Left lung (tissue), 14 donors: ENCODE measurements at places on chromosomes 1 and 21.
A peak's percentile ranks its signal among the peaks of the same experiment; 100 is the strongest.

- peak; percentile 66 for DNase-seq
Observed at GRCh38 chr1:202143768-202144401, 652 bp downstream of the ARL8A start.

DNA sequence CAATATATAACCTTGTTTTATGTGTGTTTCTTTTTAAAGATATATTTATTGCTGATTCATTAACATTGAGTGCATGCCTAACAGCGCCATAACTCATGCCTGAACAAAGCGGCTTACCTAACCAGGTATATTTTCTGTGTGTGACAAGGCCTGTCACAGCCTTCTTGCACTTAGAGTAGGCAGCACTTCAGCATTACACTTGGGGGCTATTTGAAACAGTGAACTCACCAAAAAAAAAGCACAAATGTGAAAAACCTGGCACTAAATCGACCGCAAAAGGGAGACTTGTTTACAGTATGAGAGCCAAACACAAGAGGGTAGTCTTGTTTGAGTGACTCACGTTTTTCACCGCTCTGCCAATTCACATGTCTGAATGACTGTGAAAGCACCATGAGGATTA lies 111.7 kb downstream of the DISP1 start:
- peak; percentile 32 for DNase-seq

GRCh38 chr1:230332061-230332460 lies 94.1 kb downstream of the PGBD5 start:
- no peak for DNase-seq

DNA sequence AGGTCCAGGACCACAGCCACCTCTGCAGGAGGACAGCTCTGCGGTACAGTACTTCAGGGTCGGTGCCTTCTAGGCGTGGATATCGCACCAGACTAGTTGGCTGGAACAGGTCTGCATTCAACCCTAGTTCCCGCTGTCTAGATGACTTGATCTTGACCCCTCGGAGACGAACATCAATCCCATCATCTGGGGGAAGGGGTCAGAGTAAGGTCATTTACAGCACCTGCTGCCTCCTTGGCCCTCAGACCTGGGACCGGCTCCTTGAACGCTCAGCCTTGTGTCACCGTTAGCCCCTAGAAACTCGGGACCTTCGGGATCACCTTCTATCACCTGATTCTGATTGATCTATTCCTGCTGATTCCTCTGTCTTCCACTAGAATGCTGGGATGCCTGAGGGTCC lies 2.6 kb downstream of the HECTD3 start:
- no peak for DNase-seq

DNA sequence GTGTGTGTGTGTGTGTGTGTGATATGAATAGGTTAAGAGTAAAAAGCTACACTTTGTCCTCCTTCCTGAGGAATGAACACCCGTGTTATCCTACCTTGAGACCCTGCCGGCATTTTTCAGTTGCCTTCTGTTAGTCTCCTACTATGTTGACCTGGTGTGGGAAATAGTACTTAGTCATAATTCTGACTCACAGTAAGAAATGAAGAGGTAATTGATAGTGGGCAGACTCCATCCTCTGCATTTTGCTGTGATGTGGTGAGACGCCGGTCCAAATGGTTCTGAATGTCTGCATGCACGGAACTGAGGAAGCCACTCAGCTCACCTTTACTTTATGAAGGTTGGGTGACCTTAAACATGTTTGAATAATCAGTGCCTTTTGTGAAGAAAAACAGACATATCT lies 12.6 kb downstream of the CD101 start:
- DNase-seq, result no peak

DNA sequence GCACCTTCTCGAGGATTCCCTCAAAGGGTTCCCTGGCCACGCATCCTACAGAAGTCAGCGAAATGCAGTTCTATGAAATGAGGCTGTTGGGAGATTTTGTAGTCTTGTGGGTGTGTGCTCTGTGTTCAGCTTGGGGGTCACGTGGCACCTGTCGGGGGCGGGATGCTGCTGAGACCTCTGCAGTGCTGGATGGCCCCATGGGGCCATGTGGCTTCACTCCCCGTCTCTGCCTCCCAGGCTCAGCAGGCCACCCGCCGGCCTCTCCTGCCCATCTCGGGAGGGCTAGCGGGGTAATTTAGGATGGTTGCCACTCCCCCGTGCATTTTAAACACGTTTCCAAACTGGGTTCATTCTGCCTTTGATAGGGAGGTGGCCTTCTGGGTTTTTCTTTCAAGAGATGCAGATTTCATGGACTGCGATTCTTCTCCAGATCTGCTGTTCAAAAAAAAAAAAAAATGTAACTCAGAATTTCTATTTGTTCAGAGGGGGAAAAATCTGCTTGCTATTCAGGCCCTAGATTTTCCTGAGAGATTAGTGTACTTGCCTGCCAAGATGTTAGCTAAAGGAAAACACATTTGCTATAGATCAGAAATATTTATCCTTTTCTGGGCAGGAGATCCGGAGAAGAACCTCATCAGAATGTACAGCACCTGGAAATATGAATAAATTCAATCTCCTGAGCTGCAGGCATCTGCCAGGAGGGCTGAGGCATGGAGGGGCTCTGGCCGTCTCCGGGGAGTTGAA lies 277.2 kb upstream of the VAMP3 start:
- no peak for DNase-seq

DNA sequence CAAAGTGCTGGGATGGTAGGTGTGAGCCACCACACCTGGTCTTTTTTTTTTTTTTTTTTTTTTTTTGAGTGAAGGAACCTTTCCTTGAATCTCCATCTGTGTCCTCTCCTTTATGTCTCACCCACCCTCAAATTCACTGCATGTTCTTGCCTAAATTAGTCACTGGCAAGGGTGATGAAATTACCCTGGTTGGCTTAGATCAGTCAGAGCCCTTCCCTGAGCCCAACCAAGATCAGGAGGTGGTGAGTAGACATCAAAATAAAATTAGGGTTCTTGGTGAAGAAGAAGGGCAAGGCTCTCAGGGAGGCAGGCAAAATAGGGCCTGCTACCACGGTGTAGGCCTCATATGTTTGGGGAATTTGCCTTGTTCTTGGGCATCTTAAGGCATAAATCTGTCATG lies 5.3 kb upstream of the TNN start:
- no peak for DNase-seq

GRCh38 chr1:218207194-218207593 lies 77.9 kb upstream of the RRP15 start:
- DNase-seq, result no peak

DNA sequence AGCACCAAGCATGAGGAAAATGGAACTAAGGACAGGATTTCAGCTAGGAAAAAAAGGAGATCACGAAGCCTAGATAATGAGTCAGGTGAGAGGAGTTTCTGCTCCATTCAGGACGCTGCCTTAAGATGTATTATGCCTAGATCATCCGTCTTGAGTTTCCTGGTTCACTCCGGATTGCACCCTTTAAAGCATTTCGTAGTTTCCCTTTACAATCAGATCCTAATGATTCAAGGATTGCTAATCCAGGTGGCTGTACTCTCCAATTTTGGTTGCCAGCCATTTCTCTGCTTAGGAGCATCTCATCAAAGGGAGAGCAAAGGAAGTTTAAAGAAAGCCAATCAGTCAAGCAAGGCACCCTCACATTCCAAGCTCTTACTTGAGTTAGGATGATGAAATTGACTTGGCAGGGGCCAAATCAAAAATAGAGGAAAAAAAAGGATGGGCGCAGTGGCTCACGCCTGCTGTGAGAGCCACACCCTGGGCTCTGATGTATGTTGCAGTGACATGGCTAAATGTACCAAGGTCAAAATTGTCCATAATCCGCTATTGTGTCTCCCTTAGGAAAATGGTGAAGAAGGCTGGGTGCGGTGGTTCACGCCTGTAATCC lies 156.9 kb upstream of the SOD1 start:
- no peak for DNase-seq

DNA sequence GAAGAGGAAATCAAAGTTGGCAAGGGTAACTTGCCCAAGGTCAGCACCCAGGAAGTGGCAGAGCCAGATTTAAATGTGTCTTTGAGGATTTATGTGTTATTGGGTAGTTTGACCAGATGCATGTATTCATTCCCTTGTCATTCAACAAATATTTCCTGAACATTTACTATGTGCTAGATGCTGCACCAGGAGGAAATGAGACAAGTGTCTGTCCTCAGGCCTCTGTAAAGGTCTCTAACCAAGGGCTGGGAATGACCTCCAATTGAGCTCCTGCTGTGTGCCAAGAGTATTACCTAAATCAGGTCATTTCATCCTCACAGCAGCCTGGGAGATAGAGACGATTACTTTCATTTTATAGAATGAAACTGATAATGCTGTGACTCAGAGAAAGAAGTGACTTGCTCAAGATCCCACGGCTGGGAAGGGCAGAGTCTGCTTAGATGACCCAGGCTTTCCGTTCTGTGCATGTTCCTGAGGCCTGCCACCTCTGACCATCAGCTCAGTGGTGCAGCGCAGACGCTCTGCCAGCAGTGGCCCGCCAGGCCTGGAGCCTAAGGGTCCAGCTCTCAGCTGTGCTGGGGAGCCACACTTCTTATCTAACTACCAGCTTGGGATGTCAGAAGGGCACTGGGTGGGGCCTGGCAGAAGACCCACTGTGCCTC lies 3.5 kb upstream of the TTC22 start:
- no peak for DNase-seq

GRCh38 chr1:235864931-235865525 lies 1.7 kb downstream of the LYST start:
- DNase-seq, result no peak
